Lung (tissue), 17 donors: ENCODE measurements at places on chromosomes 5 and 9. TPM values are rescaled to one million over a fixed set of nuclear protein-coding genes. Genes with fewer than 3 reads are reported as not detected.

DNA sequence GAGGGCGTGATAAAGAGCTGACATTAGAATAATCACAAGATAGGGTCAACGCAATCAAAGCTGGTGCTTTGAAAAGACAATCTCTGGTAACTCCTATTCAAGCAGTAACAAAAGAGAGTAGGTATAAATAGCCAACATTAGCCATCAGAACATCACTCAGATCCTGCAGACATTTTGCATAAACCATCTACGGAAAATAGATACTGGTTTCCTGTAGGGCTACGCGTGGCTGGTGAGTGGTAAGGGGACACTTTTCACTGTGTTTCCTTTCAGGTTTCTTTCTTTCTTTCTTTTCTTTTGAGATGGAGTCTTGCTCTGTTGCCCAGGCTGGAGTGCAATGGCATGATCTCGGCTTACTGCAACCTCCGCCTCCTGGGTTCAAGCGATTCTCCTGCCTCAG, 22.3 kb downstream of the TTF1 start:
- H3K4me3 ChIP-seq: no peak overlapping the region
- no peak overlapping the region for H3K27ac ChIP-seq
- H3K4me1 ChIP-seq: no peaks in the 10 kb centered on the region

DNA sequence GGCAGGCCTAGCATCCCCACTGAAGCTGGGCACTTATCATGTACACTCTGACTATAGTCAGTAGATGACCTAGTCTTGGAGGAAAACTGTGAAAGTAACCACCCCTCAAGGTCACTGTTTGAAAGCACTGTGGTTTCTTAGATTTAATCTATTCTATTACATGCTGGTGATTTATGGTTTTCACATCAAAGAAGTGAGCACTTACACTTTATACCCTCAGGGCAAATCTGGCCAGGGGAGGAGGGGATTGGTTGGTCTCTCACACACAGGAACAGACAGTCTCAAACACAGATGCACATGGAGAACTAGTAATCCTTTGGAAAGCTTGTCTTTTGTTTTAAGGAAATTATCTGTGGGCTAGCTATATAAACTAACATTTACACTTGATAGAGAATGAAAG, 17.9 kb upstream of the SPIN1 start:
- no peak overlapping the region for H3K27ac ChIP-seq
- H3K36me3 ChIP-seq: no peaks in the 10 kb centered on the region
- H3K4me1 ChIP-seq: no peaks in the 10 kb centered on the region
- no peak for DNase-seq

DNA sequence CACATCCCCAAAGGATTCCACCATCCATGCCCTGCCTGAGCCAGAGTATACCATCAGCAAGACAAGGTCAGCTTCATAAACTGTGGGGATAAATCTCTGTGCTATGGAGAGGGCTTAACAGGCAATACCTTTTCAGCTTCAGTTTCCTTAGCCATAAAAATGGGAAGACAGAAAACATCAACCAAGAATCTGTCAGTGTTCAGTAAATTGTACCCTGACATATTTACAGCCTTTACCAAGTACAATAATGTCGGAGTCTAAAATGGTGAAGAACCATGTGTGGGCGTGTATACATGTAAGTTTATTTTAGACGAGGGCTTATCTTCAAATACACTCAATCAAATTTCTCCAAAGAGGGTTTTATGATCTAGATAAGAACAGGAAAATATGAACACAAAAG, 94.7 kb downstream of the ELAVL2 start:
- H3K4me3 ChIP-seq: no peak overlapping the region
- no peaks in the 10 kb centered on the region for H3K4me1 ChIP-seq
- H3K36me3 ChIP-seq: no peaks in the 10 kb centered on the region

DNA sequence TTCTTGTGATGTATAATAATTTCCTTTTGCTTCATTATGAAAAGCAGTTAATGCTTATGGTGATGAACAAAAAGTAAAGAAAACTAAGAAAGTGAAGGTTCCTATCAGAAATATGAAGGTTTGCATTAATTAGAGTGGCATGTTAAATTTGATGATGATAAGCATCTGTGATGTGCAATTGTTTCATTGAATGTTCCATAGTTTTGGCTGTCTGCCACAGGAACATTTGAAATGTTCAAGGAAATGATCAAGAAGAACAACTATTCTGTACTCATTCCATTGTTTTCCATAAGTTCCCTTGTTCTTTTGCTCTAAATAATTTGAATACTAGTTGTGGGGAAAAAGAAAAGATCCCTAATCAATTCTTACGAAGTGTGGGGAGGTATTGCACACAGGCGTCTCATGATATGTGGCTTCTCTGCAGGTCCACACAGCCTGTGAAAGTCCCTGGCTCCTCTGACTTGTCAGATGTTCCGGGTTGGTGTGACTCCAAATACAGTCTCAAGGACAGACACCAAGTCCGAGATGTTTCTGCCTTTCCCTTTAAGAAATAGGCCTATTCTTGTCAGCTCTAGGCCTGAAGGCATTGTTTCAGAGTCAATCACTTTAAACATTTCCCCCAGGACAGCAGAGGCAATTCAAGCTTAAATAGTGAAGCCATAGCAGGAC, 152.6 kb upstream of the MAST4 start:
- H3K4me1 ChIP-seq: no peaks in the 10 kb centered on the region
- H3K27ac ChIP-seq: no peak overlapping the region
- no peaks in the 10 kb centered on the region for H3K36me3 ChIP-seq
- H3K4me3 ChIP-seq: no peak overlapping the region
- H3K27me3 ChIP-seq: no peaks in the 10 kb centered on the region

GRCh38 chr5:10045376-10045775, 204.3 kb downstream of the ATPSCKMT start:
- no peaks in the 10 kb centered on the region for H3K4me1 ChIP-seq
- no peaks in the 10 kb centered on the region for H3K36me3 ChIP-seq
- no peaks in the 10 kb centered on the region for H3K27me3 ChIP-seq
- DNase-seq: no peak
- H3K4me3 ChIP-seq: no peak overlapping the region

Gene OR1J1
- not detected for polyA plus RNA-seq

GRCh38 chr5:177099422-177100093, 12.8 kb downstream of the FGFR4 start:
- H3K4me1 ChIP-seq: no peaks in the 10 kb centered on the region
- no peaks in the 10 kb centered on the region for H3K27me3 ChIP-seq
- no peak overlapping the region for H3K4me3 ChIP-seq
- no peaks in the 10 kb centered on the region for H3K36me3 ChIP-seq

Gene CTXN3
- not detected for polyA plus RNA-seq

GRCh38 chr5:34487159-34487879, 168.8 kb upstream of the RAI14 start:
- no peaks in the 10 kb centered on the region for H3K36me3 ChIP-seq
- peaks cover 6% of the 10 kb centered on the region for H3K4me1 ChIP-seq
- H3K27ac ChIP-seq: peak overlapping the region; percentile 81
- H3K4me3 ChIP-seq: no peak overlapping the region
- no peaks in the 10 kb centered on the region for H3K27me3 ChIP-seq

GRCh38 chr5:132065351-132065937, 5.0 kb downstream of the IL3 start:
- DNase-seq: peak; percentile 70
- no peaks in the 10 kb centered on the region for H3K27me3 ChIP-seq
- no peaks in the 10 kb centered on the region for H3K4me1 ChIP-seq

Gene GTF2H2C
- 21.4 TPM for polyA plus RNA-seq

DNA sequence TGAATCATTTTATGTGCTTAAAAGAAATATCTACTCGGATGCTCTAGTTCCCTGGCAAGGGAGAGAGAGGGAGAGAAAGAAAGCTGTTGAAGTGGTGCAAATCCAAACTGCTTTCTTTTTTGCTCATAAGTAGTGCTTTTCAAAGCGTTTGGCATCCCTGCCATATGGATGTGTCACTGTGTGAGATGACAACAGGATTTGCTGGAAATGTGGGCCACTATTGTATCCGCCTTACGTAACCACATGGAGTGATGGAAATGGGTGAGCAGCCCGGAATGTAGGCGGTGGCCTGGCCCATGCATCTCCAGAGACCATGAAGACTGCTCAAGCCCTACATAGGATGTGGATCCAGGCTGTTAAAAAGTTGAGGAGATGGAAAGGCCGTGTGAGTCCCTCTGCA, 30.8 kb downstream of the TJP2 start:
- DNase-seq: peak; percentile 88
- no peak overlapping the region for H3K27ac ChIP-seq
- H3K4me1 ChIP-seq: peaks cover 15% of the 10 kb centered on the region
- no peaks in the 10 kb centered on the region for H3K27me3 ChIP-seq
- no peak overlapping the region for H3K4me3 ChIP-seq

- no peaks in the 10 kb centered on the region for H3K36me3 ChIP-seq
- H3K4me3 ChIP-seq: no peak overlapping the region
These were observed 39.2 kb upstream of the SPDL1 start for GRCh38 chr5:169544264-169544950.

Gene SLC34A1
- 0.02 TPM for polyA plus RNA-seq
